NCI-H2081 (cell line): ENCODE measurements at places on chromosomes 7 and 10.

DNA sequence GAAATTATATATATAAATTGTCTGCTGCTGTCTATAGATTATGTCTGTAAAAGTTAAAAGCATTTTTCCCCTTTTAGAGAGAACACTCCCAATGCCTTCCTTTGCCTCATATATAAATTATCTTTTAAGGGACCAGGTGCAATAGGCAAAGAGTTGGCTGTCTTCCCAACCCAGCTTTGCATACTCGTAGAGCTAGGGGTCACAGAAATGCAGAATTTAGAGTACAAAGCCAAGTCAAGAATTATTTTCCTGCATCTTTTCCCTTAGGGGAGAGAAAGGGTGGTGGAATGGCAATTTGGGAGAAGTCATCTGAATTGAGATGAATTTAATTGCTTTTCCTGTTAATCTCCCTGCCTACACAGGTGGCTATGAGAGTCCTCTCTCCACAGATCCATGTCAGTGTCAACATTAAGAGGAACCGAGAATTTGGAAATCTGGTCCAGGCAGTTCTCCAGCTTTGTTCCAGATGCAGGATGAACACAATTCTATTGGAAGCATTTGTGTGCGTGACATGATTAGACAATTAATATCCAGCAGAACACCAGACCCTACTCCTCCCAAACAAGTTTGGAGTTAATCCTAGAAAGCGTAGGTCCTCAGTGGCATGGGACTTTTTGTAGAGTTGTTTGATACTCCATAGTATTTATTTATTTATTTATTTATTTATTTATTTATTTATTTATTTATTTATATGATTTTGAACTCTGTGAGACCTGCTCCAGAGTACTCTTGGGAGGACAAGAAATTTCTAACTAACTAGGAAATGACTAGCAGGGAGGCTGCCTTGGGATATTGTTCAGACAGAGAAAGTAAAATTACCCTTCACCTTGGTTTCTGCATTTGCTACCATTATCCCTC, 80.3 kb upstream of the SKAP2 start:
- DNase-seq: no peak

- DNase-seq: no peak
Measured at GRCh38 chr10:48475943-48476278, 129.0 kb downstream of the ARHGAP22 start.

DNA sequence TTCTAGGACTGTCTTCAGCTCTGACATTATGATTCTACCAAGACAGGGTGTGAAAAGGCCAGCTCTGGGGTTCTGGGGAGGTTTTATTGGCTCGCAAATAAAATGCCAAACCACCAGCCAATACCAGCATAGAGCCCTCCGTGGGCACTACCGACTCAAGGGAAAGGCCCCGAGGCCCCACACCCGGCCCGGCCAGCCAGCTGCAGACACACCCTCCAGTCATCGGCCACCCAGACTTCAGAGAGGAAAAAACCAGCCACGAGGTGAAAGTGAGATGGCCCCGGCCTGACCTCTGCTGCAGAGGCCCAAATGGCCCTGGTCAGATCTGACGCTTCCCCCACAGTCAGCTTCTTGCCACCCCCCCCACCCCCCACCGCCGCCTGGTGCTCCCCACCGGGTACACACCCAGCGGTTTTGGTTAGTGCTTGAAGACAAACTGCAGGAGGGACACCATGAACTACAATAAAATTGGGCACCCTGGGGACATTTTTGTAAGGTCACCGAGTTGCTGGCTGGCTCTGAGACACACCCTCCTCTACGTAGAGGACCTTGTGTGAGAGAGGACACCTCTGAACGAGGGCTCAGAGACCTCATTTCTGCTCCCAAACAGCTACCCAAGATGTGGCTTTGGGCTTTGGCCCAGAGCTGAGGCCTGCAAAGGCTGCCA, 79.9 kb downstream of the PRKAG2 start:
- DNase-seq: no peak

- no peak for DNase-seq
Measured at GRCh38 chr10:95920798-95921426, 13.1 kb downstream of the CC2D2B start.
